ENCODE measurements at places on chromosomes 4 and X.

DNA sequence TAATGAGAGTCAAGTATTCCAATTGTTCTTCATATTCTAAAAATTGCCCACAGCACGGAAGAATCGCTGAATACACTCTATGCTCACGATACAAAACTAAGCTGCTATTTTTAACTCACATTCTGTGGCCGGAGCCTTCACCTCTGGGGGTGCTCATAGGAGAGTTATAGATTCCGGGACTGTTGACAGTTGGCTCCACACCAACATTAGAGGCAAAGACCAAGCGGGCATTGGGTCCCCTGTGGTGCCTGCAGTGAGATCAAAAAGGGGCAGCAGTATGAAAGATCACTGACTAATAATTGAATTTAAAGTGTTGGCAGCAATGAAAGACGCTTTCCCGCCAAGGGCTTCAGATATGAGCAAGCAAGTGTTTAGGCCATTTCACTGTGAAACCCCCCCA lies 146.0 kb downstream of the TMEM144 start:
- no peak for DNase-seq

DNA sequence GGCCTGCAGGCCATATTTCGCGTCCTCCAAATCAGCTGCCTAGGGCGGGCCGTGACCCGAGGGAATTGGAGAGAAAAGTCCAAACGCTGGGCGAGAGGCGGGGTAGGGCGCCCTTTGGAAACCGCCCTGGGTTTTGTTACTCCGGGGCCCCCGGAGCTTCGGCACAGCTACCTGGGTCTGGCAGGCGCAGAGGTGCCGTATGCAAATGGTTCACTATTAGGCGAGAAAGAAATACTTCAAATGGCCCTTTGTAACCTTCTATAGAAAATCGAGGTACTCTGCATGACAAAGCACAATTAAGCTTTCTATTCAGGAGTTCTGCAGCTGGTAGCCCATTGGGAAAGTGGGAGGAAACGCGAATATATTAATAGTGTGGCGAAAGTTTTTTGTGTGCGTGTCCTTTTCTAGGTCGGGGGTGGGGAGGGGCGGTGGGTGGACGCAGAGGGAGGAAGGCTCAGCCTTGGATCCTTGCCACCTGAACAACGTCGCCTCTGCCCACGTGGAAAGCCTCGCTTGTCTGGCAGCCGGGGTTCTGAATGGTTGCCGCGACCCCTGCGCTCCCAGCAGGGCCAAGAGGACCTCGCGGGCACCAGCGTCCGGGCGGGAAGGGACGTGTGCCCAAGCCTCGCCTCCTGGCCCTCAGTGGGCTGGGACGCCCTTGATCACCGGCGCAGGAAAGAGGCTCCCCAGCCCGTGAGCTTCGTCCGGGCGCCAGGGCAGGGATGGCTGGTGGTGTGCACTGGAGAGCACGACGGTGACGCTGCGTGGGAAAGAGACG lies 9.5 kb downstream of the GSX2 start:
- no peak for DNase-seq

- DNase-seq: no peak
These were observed 272.3 kb upstream of the FGF16 start for GRCh38 chrX:77174680-77175519.

GRCh38 chr4:83093060-83093640 lies 21.4 kb downstream of the PLAC8 start:
- no peak for DNase-seq

DNA sequence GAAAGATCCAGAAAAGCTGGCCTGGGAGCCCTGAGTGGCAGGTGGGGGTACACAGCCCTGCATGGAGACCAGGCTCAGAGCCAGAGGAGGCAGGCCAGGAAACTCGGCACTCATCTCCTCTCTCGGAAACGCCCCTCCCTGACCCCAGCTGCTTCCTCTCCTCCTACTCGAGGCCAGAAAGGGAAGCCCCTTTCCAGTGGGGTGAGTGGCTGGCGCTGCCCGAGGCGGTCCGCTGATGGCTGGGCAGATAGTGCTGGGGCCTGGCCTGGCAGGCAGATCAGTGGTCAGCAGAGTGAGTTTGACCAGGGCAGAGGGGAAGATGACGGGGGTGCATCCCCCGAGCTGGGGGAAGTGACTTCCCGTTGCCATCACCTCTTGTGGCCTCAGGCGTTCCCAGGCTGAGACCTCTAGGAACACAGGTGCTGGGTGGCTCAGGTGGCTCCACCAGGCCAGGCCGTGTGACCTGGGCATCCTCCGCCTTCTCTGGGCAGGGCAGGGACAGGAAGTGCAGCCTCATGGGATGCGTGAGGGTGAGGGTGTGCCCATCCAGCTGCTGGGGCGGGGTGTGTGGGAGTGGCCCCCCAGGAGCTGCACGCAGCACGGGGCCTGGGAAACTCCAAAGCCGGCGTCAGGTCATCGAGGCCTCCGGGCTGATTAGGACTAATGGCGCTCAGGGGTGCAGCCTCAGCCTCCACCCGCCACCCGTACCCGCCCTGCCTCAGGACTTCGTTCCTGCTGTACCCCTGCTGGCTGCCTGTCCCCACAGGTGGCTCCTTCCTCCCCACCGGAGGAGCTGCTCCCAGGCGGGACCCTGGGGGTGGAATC lies 5.7 kb downstream of the SH3BP2 start:
- peak; percentile 51 for DNase-seq

GRCh38 chr4:70559211-70559830 lies 32.7 kb upstream of the AMBN start:
- DNase-seq: no peak

GRCh38 chr4:7705062-7705461 lies 234.6 kb downstream of the AFAP1 start:
- no peak for DNase-seq

- no peak for DNase-seq
These were observed 114.4 kb downstream of the STK32B start for GRCh38 chr4:5165420-5166369.

DNA sequence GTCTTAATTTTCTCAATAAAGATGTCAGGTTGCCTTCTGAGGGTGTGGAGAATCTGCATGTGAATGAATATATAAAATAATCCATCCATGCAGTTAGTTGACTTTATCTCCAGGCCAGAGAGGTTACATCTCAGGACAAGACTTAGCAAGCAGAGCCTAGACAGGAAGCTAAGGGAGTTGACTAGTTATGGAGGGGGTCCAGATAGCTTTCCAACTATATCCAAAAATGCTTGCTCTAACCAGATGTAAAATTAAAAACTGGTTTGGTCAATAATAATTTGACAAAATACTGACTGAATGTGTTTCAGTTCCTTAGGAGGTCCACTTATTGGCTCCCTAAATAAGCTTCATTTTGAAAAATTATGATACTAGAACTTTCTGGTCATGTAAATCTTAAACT lies 101.4 kb downstream of the PAPSS1 start:
- DNase-seq: no peak
